ENCODE measurements at places on chromosomes 3 and 15.
A peak's percentile ranks its signal among the peaks of the same experiment; 100 is the strongest.

GRCh38 chr15:99959326-99959725 lies 226.1 kb upstream of the LYSMD4 start:
- no peak for DNase-seq

GRCh38 chr3:161740421-161740820 lies 243.8 kb downstream of the OTOL1 start:
- no peak for DNase-seq

DNA sequence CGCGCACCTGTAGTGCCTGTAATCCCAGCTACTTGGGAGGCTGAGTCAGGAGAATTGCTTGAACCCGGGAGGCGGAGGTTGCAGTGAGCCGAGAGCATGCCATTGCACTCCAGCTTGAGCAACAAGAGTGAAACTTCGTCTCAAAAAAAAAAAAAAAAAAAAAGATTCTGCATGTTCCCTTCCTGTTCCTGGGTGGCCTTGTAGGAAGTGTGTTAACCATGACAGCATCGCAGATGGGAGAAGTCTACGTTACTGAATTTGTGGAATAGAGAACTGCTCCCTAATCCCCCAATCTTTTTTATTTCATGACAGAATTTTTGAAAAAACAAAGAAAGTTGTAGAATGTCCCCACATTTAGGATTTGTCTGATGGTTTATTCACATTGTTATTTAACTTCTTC lies 45.4 kb downstream of the FOXL2 start:
- DNase-seq, result no peak

DNA sequence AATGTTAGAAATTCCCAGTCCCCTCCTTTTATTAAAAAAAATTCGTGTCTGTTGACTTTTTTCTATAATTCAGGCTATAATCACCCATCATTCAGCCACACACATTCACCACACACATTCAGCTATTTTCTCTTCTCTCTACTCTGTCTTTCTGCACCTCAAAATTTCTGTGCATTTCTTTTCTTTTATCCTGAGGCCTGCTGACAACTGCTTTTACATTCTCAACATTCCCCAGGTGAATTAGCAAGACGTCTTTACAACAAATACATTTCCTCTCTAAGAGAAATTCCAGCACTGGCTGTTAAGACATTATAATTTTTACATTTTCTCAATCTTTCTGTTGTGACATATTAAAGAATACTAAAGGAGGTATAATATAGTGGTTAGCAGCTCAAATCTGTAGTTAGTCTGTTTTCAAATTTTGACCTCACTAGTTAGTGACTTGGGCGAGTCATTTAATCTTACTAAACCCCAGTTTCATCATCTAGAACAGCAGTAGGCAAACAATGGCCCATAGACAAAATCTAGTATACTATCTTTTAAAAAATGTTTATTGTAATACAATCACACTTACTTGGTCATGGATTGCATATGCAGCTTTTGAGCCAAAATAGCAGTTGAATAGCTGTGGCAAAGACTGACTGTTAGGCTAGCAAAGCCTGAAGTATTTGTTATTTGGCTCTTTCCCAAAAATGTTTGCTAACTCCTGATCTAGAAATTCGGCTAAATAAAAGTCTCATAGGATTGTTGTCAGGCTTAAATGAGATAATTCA lies 350.7 kb downstream of the NSUN3 start:
- DNase-seq, result peak; percentile 83

DNA sequence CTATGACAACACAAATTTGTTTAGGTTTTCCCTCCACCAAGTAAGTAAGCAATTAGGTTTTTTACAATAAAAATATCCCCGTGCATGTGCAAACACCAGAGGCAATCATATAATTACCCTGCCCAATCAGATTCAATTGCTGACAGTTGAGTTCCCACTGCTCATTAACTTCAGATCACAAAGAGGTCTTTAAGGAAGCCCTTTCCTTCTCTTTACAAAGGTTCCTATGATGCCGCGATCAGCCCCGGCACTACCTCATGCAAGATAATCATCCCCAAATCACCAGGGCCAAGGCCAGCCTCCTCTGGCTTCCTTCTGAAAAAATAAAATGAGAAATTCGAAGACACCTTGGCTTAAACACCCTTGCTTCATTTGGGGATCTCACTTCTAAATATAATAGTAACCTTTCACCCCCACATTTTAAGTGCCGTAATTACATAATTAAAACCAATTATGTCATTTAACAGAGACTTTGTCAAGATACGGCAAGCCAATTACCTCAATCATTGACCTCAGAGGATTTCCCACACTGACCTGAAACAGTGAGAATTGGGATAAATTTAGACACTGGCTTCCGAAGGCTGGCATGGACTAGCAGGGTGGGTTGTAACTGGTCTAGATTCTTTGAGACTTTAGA lies 121.3 kb upstream of the WNT5A start:
- no peak for DNase-seq

GRCh38 chr3:65676580-65676979 lies 362.1 kb downstream of the MAGI1 start:
- DNase-seq, result no peak

DNA sequence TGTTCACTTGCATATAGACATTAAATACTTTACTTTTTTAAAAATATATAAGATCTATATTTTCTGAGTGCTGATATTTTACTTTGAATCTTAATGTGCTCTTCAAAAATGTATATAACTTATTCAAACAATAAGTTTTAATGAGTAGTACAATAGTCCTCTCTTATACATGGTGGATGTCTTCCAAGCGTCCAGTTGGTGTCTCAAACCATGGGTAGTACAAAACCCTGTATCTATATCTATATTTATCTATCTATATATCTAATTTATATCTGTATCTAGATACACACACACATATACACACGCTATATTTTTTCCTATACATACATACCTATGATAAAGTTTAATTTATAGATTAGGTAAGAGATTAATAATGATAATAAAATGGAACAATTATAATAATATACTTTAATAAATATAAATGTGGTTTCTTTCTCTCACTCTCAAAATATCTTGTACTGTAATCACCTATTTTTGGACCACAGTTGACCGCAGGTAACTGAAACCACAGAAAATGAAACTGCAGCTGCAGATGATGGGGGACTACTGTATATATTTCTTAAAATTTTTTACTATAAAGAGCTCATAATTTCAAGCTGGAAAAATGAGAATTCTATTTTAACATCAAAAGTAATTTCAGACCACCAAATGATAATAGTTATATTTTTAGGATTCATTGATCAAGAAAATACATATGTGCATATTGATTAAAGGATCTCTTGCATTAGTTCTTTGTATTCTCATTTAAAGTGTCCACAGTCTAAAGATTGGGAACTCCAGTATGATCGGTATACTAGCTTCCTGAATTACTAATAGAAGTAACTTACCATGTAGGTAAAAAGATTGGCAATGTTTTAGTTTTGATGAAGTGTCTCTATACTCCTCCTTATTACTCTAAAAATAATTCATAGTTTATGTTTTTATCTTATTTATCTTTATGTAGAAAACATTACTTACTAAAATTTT lies 215.1 kb upstream of the MLF1 start:
- DNase-seq, result no peak

DNA sequence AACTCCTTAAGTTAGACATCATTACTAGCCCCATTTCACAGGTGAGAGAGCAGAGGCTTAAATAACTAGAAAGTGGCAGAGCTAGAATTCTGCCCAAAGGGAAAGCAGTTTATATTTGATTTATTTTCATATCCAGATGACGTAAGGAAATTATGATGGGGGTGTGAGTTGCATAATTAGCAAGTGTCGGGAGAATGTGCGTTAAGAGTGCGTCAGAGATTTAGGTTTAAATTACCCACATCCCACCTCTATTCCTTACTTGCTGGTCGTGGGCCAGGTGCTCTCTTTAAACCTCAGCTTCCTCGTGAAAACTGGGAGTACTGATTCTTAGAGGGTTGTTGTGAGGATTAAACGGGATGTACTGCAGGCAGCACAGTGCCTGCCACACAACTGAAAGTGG lies 32.3 kb downstream of the FSTL1 start:
- DNase-seq, result no peak

DNA sequence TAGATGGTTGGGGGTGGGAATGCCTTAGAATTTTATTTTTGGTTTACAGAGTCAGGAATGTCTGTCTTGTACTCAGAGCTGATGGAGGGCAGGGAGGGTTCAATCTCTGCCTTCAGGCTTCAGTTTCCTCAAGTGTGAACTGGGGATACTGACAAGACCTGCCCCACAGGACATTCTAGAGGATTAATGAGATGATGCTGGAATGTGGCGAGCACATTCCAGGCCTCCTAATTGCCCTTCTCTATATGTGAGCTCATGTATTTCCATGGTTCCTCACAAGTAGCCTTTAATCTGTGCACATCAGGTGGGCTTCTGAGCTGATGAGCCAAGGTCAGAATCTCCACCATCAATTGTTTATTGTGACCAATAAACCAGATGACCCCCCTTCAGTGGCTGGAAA lies 90.4 kb downstream of the CACNA2D3 start:
- no peak for DNase-seq

DNA sequence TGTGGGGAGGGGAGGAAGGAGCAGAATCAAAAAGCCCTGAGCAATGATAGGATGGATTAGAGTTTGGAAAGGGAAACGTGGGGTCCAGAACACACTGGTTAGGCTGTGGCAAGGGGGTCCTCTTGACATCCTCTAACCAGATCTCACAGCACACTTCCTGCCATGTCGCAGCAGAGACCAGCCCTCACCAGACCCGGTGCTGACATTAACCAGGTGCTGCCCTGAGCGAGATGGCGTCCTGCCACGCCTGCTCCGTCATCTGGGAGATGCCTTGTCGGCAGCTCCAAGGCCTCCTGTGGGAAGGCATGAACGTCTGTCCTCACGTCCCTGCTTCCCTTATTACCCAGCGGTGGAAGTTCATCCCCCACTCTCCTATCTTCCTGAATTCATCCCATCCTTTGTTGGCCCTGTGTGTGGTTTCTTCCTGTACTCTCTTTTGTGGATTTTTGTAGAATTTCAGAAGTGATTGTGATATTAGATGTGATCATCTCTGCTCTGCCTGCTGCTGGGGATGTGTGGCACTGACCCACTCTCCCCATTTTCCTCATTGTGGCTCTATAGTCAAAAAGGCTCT lies 29.4 kb upstream of the MYZAP start:
- DNase-seq, result no peak

GRCh38 chr15:98904544-98904943 lies 103.0 kb downstream of the PGPEP1L start:
- DNase-seq, result peak; percentile 60

- DNase-seq, result no peak
These were observed 9.2 kb downstream of the MITF start for GRCh38 chr3:69748503-69748902.

DNA sequence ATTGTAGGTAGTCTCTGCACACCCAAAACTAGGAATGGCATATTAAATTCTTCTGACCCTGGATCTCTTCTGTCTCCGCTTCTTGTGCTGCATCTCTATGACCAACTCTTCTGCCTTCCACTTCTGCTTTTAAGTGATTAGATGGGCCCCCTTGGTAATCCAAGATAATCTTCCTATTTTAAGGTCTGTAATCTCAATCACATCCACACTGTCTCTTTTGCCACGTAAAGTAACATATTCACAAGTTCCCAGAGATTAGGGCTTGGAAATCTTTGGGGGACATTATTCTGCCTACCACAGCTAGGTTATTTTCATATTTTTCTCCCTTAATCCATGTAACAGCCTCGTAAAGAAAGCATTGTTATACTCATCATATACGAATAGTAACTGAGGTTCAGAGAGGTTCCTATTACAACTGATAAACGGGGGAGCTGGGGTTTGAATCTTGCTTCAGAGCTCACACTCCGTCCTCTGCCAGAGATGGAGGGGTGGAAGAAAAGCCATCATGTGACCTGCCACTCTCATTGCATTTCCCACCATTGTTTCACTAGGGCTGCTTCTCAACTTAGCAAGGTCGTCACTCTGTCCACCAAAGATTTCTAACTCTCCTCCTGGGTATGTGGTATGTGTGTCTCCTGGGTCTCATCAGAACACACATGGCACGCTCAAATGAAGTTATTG lies 6.6 kb upstream of the CD47 start:
- DNase-seq, result no peak

DNA sequence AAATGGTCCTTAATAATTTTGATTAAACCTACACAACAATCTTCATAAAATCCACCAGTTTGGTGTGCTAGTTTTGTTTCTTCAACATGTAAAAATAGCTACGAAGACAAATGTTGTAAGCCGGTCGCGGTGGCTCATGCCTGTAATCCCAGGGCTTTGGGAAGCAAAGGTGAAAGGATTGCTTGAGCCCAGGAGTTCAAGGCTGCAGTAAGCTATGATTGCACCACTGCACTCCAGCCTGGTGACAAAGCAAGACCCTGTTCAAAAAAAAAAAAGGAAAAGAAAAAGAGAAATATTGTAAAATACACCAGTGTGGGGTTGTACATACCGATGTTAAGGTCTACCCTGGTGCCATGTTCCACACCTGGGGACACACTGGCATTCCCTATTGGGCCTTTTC lies 75.1 kb downstream of the LDHAL6B start:
- no peak for DNase-seq

- no peak for DNase-seq
These were observed 105.9 kb downstream of the TPRG1 start for GRCh38 chr3:189277711-189278110.
